ENCODE measurements at places on chromosomes 6 and 20.

DNA sequence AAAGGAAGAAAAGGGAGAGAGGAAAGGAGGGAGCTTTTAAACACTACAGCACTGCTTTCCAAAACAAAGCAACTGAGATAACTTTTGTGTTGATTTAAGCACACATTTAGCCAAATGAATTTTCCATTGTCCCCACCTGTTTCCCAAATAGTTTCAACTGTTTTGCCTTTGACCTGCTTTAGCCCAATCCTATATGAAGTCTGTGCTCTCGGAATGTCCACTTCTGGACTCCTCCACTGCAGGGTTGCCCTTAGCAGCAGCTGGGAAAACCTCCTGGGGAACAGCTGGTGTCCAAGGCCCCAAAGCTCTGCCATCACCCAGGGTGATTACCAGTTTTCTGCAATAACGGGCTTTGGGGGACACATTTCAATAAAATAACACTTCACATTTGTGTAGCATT is 44.9 kb upstream of the PKHD1 start:
- no peak for DNase-seq

GRCh38 chr20:6855796-6856195 is 88.3 kb downstream of the BMP2 start:
- DNase-seq: no peak

DNA sequence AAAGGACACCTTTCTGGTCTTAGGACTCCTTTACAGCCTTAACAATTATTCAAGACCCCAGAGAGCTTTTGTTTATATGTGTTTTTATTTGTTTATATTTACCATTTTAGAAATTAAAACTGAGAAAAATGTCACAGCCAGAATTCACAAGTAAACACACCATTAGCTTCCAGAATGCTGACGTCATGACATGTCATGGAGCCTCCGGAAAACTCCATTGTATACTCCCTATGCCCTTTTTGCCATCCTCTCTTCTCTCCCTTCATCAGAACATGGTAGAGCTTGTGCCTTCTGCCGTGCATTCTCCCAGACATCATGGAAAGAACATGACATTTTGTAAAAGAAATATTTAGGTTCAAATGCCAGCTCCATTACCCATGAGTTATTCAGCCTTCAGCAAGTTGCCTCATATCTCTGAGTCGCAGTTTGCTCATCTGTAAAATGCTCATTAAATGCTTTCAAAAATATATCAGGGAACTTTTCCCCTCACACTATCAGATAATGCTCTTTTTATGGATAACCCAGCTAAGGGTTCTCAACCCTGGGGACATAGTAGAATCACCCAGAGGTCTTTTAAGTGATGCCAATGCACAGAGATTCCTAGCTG is 27.8 kb downstream of the TNFAIP3 start:
- DNase-seq: no peak

DNA sequence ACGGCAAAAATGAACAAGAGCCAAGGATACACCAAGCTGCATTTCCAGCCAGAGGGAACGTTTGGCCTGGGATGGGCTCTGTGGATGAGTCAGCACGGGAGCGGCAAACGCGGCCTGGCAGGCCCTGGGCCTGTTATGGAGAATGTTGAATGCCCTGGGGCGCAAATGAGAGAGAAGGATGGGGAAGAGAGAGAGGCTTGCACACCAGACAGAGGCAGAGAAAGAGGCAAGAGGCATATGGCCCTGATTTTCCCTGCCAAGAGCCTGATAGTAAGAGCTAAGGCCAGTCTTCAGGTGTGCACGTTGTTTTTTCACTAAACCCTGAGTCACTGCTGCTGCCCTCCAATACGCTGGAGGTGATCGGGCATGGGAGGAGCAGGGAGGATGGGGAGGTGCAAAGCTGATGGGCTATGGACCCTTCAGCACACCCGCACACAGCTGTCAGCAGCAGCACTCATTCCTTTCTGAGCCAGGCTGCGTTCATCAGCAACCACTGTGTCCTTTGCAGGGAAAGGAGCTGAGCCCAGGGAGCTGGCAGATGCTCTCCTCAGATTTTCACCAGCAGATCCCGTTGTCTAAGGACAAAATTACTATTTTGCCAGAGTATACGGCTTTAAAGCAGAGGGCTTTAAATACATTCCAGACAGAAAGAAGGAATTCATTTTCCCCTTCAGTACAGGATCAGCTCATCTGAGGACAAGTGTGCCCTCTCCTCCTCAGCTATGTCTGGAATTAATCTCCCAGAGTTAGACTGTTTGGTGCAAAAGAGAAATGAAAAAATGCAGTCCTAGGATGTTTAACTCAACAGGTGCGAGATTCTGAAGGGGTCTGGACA is 61.7 kb upstream of the SLC22A23 start:
- no peak for DNase-seq

DNA sequence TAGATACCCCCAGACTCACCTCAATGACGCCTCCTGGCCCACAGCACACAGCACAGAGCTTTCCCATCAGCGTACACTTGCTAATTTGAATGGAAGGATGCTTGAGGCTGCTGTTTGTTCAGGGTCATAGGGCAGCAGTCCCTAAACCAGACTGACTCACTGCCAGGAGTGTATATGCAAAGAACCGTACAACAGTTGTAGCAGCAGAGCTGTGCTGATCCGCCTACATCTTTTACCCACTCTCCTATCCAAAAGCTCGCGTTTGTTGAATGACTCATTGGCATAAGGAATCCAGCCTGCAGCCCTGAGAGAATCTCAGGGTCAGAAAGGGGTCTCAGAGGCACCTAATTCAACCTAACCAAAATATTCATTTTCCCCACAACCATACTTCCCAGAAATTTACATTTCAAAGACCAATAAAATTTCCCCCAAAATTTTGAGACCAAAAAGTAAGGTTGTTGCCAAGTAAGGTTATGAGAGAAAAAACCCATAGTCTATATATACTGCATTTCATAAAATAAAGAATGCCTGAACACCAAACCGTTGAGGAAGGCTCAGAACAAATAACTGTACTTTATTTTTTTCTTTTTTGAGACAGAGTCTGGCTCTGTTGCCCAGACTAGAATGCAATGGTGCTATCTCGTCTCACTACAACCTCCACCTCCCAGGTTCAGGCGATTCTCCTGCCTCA is 35.3 kb upstream of the CCND3 start:
- no peak for DNase-seq

- DNase-seq: no peak
These were observed 116.6 kb downstream of the QKI start for GRCh38 chr6:163531122-163531521.

GRCh38 chr6:106125925-106126435 is 39.8 kb downstream of the PRDM1 start:
- no peak for DNase-seq

DNA sequence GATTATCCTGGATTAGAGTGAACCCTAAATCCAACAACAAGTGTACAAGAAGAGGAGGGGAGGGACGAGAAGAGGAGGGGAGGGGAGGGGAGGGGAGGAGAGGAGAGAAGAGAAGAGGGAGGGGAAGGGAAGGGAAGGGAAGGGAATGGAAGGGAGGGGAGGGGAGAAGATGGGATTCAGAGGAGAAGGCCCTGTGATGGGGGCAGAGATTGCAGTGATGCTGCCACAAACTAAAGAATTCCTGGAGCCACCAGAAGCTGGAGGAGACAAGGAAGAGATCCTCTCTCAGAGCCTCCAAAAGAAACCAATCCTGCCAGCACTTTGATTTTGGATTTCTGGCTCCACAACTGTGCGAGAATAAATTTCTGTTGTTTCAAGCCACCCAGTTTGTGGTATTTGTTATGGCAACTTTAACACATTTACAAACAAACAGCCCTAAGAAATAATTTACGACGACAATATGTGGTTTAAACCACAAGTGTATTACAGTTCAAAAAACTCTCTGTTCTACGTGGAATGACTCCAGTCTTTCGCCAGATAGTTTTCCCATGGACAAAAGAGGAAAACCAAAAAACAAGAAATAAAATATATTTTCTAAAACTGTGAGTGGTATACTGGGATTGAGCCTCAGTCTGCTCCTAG is 235.4 kb downstream of the HDGFL1 start:
- no peak for DNase-seq

DNA sequence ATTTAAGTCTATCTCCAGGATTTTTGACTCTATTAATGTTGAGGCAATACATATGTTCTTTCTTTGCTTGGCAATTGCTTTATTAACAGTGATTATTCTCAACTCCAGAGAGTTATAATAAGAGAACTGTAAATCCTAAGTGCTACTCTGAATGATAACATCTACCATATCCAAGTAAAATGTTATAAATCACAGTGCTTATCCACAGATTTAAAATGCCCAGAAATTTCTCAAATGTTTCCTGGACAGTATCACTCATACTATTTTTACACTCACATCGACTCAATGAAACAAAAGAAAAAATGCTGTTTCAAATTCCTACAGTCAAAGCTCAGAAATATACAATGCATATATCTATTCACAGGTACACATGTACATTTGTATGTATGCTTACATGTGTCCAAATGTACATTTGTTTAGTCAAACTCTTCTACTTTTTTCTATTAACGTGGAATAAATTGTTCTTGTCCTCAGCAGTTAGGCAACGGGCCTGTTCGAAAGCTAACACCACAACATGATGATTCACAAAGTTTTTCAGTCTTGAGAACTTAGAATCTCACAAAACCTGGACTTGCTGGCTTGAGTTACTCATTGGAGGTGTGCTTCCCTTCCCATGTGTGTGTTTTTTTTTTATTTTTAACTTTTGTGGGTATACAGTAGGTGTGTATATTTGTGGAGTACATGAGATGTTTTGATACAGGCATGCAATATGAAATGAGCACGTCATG is 193.0 kb downstream of the GJA10 start:
- DNase-seq: no peak

GRCh38 chr20:37007898-37008649 is 56.6 kb upstream of the SAMHD1 start:
- no peak for DNase-seq

All from stimulated activated CD4-positive, alpha-beta T cell treated with anti-CD3 and anti-CD28 coated beads, TNF-alpha, amount 100 ng/mL, for 1 hour (primary cell).